ENCODE measurements at places on chromosomes 1 and 21. TPM values are rescaled to one million over a fixed set of nuclear protein-coding genes. Genes with fewer than 3 reads are reported as not detected.
A peak's percentile ranks its signal among the peaks of the same experiment; 100 is the strongest.

GRCh38 chr1:244964112-244964971 lies 100.0 kb upstream of the HNRNPU start:
- no peak for DNase-seq

- DNase-seq = no peak
These were observed 39.5 kb downstream of the ATF6 start for GRCh38 chr1:161805399-161806197.

The BTG3 gene
- total RNA-seq = 21.6 TPM

The GJA9 gene
- total RNA-seq = not detected

GRCh38 chr21:43194303-43195120 lies 25.7 kb downstream of the CRYAA start:
- no peak for DNase-seq

DNA sequence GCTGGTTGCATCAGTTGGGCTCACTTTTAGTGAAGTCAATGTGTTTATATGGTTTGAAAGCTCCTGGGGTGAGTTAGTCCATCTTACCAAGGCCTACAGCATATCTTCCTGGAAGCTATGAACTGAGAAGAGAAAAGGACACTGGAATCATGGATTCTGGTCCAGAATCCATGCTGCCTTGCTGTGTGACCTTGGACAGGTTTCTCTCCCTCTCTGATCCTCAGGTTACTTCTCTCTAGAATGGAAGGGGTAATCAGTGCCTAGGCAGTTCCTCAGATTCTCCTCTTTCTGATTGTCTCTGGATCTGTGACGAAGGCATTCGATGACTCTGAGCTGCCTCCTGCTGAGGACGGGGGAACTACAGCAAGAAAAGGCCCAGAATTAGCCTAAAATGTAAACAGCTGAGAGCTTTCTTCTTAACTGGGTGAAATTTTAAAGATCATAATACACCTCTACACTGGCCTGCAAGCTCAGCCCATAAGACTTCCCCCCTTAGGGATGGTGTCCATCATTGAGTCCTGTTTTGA lies 425.0 kb upstream of the VAMP3 start:
- DNase-seq = no peak

The DNAH14 gene
- total RNA-seq = 40.7 TPM

- DNase-seq = no peak
These were observed 16.9 kb downstream of the MORN1 start for GRCh38 chr1:2374252-2375155.

DNA sequence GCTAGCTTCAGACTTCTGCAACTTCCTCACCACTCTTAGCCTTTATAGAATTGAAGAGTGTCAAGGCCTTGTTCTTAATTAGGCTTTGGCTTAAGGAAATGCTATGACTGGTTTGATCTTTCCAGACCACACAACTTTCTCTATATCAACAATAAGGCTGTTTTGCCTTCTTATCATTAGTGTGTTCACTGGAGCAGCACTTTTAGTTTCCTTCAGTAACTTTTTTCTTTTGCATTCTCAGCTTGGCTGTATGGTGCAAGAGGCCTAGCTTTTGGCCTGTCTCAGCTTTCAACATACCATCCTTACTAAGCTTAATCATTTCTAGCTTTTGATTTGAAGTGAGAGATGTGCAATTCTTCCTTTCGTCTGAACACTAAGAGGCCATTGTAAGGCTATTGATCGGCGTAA lies 8.6 kb downstream of the PRKACB start:
- no peak for DNase-seq

- no peak for DNase-seq
These were observed 808 bp downstream of the C1orf116 start for GRCh38 chr1:207031632-207032264.

The C8B gene
- total RNA-seq = not detected

- DNase-seq = no peak
These were observed 100.0 kb upstream of the EDEM3 start for GRCh38 chr1:184854496-184855140.

- DNase-seq = no peak
These were observed 27.0 kb upstream of the SERBP1 start for GRCh38 chr1:67457247-67457646.

The CCDC27 gene
- total RNA-seq = not detected

The DISP3 gene
- 4.6 TPM for total RNA-seq

GRCh38 chr1:58155418-58156123 lies 391.0 kb downstream of the OMA1 start:
- DNase-seq = peak; percentile 69

GRCh38 chr1:204074274-204075138 lies 1.6 kb downstream of the SOX13 start:
- peak; percentile 80 for DNase-seq

DNA sequence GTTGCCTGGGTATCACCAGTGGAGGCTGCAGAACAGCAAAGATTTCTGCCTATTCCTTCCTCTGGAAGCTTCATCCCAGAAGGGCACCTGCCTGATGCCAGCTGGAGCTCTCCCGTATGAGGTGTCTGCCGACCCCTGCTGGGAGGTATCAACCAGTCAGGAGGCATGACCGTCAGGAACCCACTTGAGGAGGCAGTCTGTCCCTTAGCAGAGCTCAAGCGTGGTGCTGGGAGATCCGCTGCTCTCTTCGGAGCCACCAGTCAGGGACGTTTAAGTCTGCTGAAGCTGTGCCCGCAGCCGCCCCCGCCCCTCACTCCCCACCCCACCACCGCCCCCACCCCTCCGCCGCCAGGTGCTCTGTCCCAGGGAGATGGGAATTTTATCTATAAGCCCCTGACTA lies 23.1 kb upstream of the HFM1 start:
- DNase-seq = no peak

GRCh38 chr1:167276969-167277368 lies 56.3 kb downstream of the POU2F1 start:
- DNase-seq = no peak

The MANEAL gene
- total RNA-seq = 4.8 TPM
